Caudate nucleus (tissue), 63 donors: ENCODE measurements at places on chromosomes 13 and 19.

- DNase-seq: no peak
Measured at GRCh38 chr13:42847891-42848663, 66.7 kb downstream of the FAM216B start.

DNA sequence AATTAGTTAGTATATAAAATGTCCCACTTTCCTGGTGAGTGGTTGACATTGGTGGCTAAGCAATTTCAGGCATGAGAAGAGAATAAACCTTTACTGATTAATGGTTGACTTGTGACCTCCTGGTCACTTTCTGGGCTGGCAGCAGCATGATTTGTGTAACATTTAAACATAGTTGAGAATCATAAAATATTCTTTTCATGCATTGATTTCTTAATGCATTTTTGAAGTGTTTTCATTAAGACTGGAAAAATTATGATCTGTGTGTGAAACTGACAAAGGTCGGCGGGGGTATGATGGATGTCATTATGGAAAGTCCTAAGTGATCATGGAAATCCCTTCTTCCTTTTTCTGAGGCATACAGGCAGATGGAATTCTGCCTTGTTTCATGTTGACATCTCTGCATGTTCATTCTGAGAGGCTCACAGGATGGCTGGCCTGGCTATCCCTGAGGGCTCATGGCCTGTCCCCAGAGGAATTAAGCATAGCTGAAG is 98.7 kb upstream of the RNF113B start:
- no peak for DNase-seq

DNA sequence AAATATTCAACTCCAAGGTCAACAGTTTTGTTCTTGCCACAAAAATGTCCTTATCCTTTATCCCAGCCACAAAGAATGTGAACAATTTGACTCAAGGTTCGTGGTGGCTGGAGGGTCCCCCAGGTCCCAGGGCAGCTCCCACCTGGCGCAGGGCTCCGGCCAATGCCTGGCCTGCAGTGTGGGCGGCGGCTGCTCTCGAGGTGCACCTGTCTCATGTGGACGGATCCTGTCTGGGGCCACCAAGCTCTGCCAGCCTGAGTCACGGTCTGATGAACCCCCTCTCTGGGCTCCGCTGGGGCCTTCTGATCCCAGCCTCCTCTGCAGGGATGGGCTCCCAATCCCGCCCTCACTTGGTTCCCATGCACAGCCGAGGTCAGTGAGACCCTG is 49.4 kb downstream of the GAS6 start:
- no peak for DNase-seq

DNA sequence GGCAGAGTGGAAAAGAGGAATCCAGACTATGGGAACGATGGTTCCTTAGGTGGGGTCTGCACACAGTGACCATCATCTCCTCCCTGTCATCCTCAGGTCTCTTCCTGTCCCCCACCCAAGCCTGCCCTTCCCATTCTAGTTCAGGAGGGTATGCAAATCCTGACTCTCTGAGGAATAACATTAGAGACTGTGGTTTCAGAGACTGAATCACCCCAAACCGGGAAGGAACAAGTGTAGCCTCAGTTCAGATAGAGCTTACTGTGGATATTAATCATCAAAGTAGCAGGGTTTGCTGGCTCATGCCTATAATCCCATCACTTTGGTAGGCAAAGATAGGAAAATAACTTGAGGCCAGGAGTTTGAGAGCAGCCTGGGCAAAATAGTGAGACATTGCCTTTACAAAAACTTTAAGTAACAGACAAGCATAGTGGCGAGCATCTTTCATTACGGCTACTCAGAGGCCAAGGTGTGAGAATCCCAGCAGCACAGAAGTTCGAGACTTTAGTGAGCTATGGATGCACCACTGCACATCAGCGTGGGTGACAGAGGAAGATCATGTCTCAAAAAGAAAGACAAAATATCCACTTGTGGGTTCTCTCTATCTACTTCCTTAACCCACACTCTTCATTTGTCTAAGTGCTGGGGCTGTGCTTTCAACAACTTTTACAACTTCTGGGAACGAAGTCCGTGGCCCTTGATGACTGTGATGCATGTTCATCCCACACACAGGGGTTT is 19.3 kb upstream of the LGALS13 start:
- DNase-seq: no peak

DNA sequence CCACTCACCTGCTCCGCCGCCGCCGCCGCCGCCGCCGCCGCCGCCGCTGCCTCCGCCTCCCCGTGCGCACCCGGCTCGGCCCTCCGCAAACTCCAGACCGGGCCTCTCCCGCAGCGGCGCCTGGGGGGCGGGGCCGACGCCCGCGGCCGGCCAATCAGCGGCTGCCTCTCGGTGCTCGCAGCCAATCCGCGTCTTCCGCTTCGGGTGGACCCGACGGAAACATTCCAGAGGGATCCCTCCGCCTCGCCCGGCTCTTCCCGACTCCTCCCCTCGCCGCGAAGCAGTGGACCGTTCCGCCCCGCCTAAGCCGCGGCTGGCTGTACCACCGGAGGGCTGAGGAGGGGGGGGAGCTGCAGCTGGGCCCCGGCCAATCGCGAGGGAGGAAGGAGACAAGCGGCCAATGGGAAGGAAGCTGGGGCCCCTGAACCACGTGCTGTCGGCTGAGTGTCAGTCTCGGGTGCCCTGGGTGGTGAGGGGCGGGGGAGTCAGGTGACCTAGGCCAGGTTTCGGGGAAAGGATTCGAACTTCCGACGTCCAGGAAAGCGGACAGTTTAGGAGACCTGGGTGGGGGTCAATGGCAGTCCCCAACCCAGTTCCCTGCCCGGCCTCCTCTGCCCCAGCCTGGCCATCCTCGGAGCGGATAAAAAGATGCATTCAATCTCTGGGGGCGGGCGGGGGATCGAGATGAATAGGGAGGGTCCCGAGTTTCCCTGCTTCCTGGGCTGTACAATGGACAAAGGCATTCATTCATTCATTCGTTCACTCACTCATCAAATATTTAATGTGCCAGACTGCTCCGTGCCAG is at the start of gene GIPC1:
GIPC1 (minus strand) TSS at position 99 of the 805 bp plus-strand sequence. CDS start 13,151 bp downstream, outside the sequence.
- peak; percentile 98 for DNase-seq

- no peak for DNase-seq
Measured at GRCh38 chr13:27442071-27442647, 8.2 kb downstream of the MTIF3 start.

DNA sequence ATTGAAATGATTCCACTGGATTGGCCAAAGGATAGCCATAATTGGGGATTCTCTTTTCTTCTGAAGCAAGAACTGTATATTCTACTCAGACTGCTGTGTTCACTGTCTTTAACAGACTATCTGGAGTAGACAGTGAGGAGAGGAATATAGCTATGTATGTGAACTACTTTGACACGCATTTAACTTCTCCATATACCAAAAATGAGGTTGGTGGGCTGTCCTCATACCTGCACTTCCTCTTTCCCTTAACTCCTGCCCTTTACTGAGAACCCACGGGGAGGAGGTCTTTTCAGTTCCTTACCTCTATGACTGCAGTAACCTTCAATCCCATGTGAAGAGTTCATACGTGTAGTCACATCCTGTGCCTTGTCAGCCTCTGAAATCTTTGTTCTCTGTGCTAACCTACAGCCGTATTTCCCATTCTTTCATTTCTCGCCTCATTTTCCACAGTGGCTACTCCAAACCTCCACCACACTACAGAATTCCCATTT is 305.8 kb downstream of the MTUS2 start:
- no peak for DNase-seq

- no peak for DNase-seq
Measured at GRCh38 chr19:51327066-51328001, 14.6 kb downstream of the VSIG10L start.

DNA sequence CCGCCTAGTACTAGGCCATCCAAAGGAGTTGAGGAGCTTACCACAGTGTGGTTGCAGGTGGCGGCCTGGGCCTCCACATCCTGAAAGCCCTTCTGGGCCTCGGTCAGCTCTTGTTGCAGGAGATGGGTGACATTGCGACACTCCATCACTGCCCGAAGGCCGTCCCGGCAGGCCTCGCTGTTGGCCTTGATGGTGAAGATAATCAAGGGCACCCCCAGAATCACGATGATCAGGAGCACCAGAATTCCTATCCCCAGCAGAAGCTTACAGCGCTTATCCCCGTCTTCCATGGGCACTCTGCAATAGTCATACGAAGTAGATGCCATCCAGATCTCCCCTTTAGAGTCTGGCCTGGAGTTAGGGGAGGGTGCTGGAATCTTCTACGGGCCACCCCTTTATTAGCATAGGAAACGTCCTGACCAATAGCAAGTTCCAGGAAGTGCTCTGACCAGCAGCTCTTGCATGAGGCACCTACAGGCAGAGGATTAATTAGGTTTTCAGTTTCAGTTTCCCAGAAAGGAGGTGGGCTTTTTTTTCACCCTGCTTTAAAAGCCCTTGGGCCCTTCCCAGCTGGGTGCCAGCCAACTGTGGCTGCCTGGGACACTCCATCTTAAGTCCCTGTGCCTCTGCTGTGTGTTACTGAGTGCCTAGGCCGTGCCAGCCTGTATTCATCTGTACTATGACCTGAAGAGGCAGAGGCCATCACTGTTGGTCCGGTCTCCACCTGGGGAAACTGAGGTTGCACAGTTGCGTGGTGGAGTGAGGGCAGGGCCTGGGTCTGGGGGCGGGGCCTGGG is at the start of gene BST2:
BST2 (minus strand) TSS at position 381 of the 796 bp plus-strand sequence; CDS start at position 326, 55 bp downstream.
- no peak for DNase-seq

- DNase-seq: peak; percentile 8
Measured at GRCh38 chr19:15412832-15413231, 6.0 kb downstream of the AKAP8L start.

DNA sequence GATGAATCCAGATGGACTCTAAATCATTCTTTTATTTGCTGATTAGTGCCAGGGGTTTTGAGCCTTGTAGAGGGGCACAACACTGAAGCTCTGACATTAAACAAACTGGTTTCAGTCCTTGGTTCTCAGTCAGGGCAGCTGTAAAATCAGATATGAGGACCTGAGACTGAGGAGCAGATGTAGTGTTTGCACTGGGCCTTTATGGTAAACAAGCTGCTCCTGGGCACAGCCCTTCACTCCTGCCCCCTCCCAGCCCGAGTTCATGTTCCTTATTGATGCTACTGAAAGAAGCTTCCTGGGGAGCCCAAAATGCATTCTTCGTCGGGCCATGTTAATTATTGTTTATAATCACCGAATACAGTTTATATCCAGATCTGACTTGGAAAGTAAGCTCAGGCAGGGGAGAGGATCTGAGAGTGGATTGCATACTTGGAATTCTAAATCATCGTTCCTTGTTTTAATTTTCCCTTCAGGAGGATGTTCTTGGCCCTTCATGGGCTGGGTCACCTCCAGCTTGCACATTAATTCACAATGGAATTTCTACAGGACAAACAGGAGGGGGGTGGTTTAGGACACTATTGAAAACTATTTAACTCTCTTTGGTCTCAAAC is 213.5 kb downstream of the FGF9 start:
- no peak for DNase-seq

DNA sequence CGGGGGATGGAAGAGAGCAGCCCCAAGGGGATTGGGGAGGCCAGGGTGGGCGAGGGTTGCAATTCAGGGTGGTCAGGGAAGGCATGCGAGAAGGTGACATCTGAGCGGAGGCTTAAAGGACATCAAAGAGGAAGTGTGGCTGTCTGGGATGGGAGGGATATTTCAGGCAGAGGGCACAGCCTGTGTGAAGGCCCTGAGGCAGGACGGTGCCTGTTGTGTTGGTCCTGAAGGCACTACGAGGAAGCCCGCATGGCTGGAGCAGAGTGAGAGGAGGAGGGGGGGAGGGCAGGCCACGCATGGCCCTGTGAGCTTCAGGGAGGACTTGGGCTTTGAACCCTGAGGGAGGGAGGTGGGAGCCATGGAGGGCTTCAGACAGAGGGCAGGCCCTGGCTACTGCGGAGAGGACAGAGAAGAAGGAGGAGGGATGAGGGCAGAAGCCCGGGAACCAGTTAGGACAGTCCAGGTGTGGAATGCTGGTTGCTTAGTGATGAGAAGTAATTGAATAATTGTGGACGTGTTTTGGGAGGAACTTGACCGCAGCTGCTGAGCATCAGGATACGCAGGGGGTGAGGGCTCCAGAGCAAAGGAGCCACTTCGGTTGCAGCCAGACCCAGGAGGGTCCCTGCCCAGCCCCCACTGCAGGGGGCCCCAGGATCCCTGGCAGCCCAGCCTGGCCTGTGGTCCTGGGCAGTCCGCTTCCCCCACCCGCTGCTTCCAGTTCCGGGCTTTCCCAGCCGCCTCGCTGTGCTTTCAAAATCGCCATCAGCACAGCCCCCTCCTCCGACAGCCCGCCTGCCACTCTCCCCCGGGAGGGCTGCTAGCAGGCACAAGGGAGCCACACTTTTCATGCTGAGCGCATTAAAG is 6.2 kb downstream of the TLE6 start:
- DNase-seq: no peak

DNA sequence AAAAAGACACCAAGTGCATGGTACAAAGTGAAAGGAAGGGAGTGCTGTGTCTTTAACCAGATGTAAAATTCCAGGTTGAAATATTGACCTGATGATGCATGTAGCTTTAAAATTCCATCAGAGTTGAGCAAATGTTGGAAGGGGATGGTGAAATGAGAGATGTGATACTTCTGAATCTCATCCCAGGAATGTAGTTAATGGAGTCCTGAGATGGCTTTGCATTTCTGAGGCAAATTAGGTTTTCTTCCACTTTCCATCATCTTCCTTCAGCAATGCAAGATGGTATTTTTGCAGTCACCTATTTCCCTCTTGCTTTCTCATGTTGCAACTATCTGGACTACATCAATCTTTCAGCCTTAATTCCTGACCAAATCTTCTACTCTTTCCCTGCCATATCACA is 194.1 kb upstream of the MIR17HG start:
- no peak for DNase-seq

DNA sequence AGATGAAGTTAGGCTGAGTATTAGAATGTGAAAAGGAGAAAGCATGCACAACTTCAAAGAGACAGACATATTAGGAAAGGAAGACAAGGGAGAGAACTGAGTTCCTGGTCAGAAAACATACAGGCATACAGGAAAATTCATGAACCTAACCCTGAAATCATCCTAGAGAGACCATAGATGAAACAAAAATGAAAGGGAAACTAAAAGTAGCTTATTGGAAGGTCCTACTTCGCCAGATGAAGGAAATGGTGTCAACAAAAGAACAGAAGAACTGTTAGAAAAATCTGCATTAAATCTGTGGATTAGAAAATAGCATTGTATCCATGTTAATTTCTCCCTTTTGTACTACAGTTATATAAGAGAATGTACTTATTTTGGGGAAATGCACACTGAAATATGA is 169.0 kb upstream of the UFM1 start:
- no peak for DNase-seq

GRCh38 chr19:15115762-15116615 is 8.8 kb downstream of the SYDE1 start:
- DNase-seq: no peak

GRCh38 chr13:60134376-60134775 is 29.4 kb downstream of the DIAPH3 start:
- DNase-seq: no peak

- no peak for DNase-seq
Measured at GRCh38 chr13:113754242-113754641, 4.8 kb upstream of the TMEM255B start.

GRCh38 chr13:113770441-113770840 is 11.4 kb downstream of the TMEM255B start:
- DNase-seq: no peak

DNA sequence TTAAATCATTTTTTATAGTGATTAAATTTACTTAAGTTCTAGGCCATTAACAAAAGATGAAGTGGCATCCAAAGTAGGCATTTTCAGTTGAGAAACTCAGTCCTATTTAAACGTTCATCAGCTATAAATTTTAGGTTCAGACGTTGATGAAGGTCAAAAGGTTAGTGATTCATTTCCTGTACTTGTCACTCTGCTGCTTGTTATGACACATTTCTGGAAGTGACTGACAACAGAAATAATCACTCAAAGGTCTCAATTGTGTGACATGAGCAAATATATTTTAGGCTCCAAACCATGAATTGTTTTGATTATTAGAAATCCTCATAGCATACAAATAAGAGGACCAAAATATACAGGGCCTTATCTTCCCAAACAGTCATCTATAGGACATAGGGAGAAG is 10.3 kb upstream of the EDNRB start:
- no peak for DNase-seq

- DNase-seq: no peak
Measured at GRCh38 chr13:99506634-99507033, 5.4 kb downstream of the TM9SF2 start.
